Breast epithelium (tissue), 4 donors: ENCODE measurements at places on chromosomes 7 and 10. TPM values are rescaled to one million over a fixed set of nuclear protein-coding genes. Genes with fewer than 3 reads are reported as not detected.

HILPDA gene
- 27.7 TPM for total RNA-seq

TRPV6 gene
- 19.8 TPM for total RNA-seq

CPA5 gene
- not detected for total RNA-seq

GRCh38 chr10:114003161-114003941 is 40.3 kb upstream of the ADRB1 start:
- H3K36me3 ChIP-seq = no peaks in the 10 kb centered on the region
- no peak overlapping the region for H3K4me3 ChIP-seq
- no peaks in the 10 kb centered on the region for H3K27me3 ChIP-seq
- no peak overlapping the region for H3K27ac ChIP-seq

- no peaks in the 10 kb centered on the region for H3K4me1 ChIP-seq
- H3K27me3 ChIP-seq = no peaks in the 10 kb centered on the region
- H3K4me3 ChIP-seq = no peak overlapping the region
- H3K27ac ChIP-seq = no peak overlapping the region
- H3K36me3 ChIP-seq = no peaks in the 10 kb centered on the region
These were observed 252.4 kb upstream of the SEMA3A start for GRCh38 chr7:84446991-84447480.
